ENCODE measurements at places on chromosomes 11 and 22.

GRCh38 chr11:8604078-8604723 is 10.2 kb upstream of the STK33 start:
- DNase-seq, result peak; percentile 100

DNA sequence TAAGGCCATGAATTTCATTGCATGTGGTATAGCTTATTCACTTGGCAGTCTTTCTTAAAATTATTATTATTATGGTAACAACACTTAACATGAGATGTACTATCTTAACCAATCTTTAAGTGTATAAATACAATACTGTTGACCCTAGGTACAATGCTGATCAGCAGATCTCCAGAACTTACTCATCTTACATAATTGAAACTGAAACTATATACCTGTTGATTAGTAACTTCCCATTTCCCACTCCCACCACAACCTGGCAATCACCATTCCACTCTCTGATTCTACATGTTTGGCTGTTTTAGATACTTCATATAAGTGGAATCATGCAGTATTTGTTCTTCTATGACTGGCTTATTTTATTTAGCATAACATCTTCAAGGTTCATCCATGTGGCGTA is 150.2 kb upstream of the POU2AF2 start:
- DNase-seq, result no peak

DNA sequence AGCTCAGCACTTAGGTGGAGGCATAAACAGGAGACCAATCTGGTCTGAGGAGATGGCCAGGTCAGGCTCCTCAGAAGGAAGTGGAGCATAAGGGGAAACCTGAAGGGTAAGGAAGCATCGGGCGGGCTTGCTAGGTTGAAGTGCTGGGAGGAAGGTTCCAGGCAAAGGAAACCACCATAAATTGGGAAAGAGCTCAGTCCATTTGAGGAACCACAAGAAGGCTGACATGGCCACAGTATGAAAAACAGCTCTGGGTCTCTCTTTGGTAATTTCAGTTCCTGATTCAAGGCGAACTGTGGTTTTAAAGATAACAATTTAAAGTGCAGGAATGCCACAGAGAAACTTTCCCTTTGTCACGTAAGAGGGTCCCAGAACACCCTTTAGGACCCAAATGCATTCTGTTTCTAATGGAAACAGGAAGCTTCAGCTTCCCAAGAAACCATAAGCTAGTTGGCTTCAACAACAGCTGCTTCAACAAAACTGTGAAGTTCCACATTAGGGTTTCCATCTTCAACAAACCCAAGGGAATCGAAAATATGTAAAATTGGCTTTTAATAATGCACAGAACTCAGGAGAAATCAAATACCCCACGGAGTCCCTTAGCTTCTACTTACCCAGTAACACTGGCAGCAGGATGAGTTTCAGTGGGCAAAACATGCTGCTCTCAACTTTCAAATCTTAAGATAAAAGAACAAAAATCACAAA is 10.4 kb downstream of the JAML start:
- no peak for DNase-seq

GRCh38 chr11:130653838-130654636 is 205.6 kb downstream of the ADAMTS15 start:
- DNase-seq, result peak; percentile 65

DNA sequence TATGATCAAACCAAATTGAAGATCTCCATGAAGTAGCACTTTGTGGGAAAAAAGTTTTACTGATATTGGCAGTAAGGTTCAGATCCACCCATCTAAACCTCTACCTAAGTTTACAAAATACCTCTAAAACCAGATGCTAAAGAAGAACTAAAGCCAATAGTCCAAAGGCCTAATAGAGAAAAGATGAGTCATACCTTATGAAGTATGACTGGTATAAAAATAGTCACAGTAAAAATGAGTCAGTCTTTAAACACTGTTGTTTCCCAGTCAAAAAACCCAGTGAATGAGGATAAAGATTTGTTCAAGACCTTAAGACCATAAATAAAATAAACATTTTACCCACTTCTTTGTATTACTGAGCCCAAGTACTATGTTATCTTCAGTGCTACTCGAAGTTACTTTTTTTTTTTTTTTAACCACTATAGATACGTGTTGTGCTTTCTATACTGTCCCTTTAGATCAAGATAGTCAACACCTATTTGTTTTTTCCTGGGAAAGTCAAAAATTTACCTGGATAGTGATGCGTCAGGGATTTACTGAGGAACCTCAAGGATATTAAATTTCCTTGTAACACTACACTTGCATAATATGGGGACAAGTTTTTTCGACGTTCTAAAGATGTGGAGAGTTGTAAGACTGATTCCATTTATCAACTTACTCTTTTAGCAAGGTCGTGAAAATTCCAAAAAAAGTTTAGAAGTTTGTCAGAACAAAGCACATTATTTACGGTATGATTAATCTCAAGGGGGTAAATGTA is 87.3 kb downstream of the CCDC73 start:
- peak; percentile 81 for DNase-seq

- no peak for DNase-seq
Measured at GRCh38 chr11:65320386-65321075, 5.9 kb downstream of the CDC42EP2 start.

DNA sequence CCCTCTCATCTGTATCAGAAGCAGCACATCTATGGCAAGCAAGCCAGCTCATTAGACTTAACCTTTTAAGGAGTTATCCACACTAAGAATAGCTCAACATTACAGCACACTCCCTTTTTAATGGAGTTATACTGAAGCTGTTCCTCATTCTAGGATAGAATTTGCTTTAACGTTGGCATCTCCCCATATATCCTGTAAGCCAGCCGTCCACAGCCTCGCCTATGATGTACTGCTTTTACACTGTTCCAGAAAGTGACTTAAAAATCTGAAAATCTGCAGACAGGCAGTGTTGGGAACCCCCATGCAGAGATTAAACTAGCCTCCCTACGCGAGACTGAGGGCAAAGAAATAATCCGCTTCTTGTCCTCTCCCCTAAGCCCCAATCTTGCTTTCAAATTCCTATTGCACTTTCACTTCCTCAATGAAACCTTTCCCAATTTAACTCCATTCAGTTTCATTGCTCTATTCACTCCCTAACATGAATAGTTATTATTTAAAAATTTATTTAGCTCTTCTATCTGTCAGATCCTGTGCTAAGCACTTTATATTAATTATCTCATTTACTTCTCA is 225.0 kb downstream of the BLID start:
- no peak for DNase-seq
